ENCODE measurements at places on chromosomes 2 and 18.

DNA sequence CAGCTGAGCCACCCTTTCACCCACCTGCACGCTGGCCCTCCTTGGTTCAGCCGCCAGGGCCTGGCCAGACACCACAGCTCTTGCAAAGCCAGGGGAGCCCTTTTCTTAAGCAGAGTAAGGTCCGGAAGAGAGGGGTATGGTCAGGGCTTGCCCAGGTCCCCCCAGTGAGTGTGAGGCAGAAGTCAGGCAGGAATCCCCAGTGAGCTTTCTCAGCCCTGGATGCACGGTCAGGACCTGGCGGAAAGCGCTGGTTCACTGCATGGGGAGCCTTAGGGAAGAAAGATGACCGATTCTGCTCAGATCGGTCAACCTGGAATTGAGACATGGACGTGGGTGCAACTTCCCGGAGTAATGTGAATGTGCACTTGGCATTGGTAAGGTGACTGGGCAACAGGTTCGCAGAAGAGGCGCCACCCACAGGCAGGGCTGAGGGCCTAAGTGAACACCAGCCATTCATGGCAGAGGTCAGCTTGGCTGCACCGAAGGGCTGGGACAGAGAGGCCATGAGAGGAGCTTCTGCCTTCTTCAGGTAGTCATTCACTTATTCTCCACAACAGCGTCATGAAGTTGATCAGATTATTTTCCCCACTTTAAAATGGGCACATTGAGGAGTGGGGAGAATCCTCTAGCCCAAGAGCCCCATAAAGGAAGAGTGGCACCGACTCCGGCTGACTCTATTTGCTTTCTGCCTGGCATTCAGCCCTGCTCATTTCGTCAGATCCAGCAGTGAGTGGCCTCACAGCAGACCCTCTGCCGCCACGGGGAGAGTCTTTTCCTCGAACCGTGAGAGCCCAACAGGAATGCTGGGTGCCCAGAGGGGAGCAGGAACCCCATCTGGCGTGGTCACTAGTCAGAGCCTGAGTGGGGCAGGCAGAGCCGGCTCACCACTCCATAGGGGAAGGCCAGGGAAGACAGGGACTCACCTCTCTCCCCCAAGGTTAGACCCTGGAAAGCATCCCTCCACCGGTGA is 35.8 kb downstream of the SCTR start:
- no peak for DNase-seq

DNA sequence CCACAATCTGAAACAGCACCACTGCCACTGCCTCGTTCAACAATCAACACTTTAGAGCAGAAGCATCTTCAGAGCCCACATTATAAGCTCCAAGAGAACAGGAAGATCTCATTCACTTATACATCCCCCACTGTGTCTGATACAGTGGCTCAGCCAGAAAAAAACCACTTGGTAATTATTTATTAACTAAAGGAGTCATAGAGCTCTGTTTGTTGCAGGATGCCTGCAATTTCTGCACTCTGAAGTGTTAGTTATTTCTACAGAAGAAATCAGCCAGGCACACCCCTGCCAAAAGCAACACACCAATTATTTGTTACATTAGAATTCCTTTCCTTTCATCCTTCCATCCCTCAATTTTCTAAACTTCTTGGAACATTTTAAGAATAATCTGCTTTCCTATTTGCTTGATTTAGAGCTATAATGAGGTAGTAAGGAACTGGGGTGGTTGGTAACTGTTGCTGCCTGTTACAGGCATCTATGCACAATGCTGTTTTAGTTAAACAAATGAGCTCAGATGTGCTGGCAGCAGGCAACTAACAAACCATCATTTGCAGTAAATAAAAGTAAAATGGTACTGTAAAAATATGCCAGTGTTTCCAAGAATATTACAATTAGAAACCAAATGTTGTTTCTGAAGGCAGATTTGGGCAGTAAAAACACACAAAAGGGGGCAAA is 59.9 kb downstream of the DYM start:
- no peak for DNase-seq

DNA sequence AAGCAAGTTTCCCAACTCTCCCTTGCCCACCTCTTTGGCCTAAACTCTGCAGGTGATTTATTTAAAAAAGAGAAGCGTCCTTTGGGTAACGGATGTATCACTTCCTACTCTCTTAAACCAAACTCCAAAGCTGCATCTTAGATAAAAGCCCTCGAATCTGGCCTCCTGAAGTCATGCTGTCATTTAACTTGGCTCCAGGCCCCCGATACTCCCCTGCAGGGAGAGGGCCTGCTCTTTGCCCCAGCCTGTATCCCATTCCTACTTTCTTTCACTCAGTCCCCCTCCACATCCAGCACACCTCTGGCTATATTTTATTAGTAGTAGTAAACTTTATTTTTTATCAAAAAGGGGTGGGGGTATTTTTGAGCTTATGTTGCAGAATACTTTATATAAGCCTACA is 19.0 kb downstream of the TEKT4 start:
- no peak for DNase-seq

DNA sequence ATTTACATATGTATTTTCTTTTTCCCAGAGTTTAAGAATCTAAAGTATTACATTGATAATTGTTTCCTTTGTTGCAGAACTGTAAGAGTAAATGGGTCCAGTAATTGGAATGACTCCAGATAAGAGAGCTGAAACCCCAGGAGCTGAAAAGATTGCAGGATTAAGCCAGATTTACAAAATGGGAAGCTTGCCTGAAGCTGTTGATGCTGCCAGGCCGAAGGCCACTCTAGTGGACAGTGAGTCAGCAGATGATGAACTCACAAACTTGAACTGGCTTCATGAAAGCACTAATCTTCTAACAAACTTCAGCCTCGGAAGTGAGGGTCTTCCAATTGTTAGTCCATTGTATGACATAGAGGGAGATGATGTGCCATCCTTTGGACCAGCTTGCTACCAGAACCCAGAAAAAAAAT is 183.8 kb upstream of the STON1 start:
- no peak for DNase-seq

DNA sequence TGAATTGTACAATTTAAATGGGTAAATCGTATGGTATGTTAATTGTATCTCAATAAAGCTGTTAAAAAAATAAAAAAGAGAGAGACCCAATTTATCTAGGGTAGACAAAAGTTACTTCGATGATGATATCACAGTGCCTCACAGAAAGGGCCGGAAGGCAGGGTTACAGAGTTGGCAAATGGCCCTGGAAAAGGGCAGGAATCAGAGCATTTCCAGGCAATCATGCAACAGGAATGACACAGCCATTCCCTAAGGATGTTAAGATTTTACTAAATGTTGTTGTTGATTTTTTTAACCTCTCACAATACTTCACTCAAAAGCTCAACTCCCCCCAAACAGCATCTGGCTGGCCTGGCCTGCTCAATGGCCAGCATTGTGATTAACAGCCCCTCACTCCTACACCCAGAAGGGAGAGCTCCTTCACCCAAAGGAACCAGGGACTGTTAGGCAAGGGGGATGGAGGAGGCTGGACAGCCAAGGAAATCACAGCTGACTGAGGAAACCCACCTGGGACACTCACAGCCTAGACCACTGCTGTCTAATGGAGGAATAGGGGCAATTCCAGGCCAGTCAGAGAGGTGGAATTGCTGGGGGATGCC is 7.7 kb upstream of the SP100 start:
- no peak for DNase-seq

Data from ecto neural progenitor cell (in vitro differentiated cells).